Camera-type eye (tissue), 1 donor: ENCODE measurements at places on chromosomes 16 and 17. TPM values are rescaled to one million over a fixed set of nuclear protein-coding genes. Genes with fewer than 3 reads are reported as not detected.

The AHSP gene
- total RNA-seq, result 21.1 TPM

The SLC16A3 gene
- 29.2 TPM for total RNA-seq

The ZPBP2 gene
- not detected for total RNA-seq

The CPNE7 gene
- total RNA-seq, result 2.0 TPM

The CDH3 gene
- total RNA-seq, result 24.2 TPM

The TPSG1 gene
- not detected for total RNA-seq

The HASPIN gene
- 1.8 TPM for total RNA-seq

The CEP295NL gene
- 11.7 TPM for total RNA-seq

The CIBAR2 gene
- total RNA-seq, result 0.77 TPM

The RNF227 gene
- 32.9 TPM for total RNA-seq

The KRT25 gene
- total RNA-seq, result 0.22 TPM

The CCL18 gene
- not detected for total RNA-seq

The KRTAP3-2 gene
- total RNA-seq, result not detected

The PIRT gene
- total RNA-seq, result 1.3 TPM

The C16orf86 gene
- 4.7 TPM for total RNA-seq

The WFIKKN1 gene
- total RNA-seq, result 0.71 TPM

The MILR1 gene
- total RNA-seq, result 2.0 TPM

The NTN1 gene
- total RNA-seq, result 16.7 TPM

The FBXL16 gene
- 5.8 TPM for total RNA-seq

The ST6GALNAC1 gene
- total RNA-seq, result 2.0 TPM

The CMTM2 gene
- not detected for total RNA-seq

The WWOX gene
- total RNA-seq, result 120 TPM

The PDE6G gene
- 6.4 TPM for total RNA-seq

The FZD2 gene
- total RNA-seq, result 15.1 TPM

The NIP7 gene
- total RNA-seq, result 13.0 TPM

The PAM16 gene
- total RNA-seq, result 20.9 TPM

The ACSM5 gene
- total RNA-seq, result 0.66 TPM

The SBK1 gene
- 19.0 TPM for total RNA-seq

The ZDHHC1 gene
- total RNA-seq, result 11.1 TPM

The DECR2 gene
- 10.2 TPM for total RNA-seq

The SECTM1 gene
- total RNA-seq, result 6.6 TPM

The ADAD2 gene
- 4.3 TPM for total RNA-seq

The CD300E gene
- total RNA-seq, result not detected

The TERB1 gene
- not detected for total RNA-seq

The CEP20 gene
- total RNA-seq, result 51.2 TPM

The CRK gene
- 89.7 TPM for total RNA-seq

The MAP1LC3B gene
- total RNA-seq, result 74.1 TPM

The GH1 gene
- total RNA-seq, result not detected

The KRTAP2-3 gene
- total RNA-seq, result not detected

The DHRS7C gene
- total RNA-seq, result 1.7 TPM
